ENCODE measurements at places on chromosomes 5 and 9.
A peak's percentile ranks its signal among the peaks of the same experiment; 100 is the strongest.

GRCh38 chr5:96049398-96050272 is 88.0 kb upstream of the ELL2 start:
- no peak for DNase-seq

DNA sequence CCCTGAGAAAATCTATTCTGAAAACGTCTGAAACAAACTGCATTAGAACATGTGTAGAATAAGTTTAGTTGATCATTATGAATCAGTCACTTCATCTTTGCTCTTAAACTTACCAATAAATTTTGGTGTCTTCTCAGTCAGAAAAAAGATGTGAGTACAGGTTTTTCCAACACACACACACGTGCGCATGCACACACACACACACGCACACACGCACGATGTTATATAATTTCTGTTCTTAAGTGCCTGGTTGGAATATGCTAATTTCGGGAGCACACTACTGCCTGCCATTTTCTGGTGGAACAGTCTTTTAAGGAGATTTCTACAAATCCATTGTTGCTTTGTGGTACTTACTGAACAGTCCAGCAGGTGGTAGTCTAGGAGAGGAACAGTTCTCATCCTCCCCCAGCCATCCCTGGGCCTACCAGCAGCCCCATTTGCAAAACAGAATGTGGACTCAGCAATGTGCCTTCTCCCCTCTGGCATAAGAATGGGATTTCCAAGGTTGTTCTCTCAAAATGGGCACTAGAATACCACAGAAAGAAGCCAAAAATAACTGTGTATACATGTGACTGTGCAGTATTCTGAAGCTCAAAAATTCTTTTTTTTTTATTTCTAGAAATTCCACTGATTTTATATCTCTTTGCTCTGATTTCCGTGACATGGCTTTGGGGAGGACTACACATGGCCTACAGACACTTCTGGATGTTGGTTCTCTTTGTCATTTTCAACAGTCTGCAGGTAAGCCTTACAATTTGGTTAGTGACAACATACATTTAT is 281.3 kb downstream of the ARRDC3 start:
- DNase-seq: peak; percentile 27

- DNase-seq: no peak
Measured at GRCh38 chr5:147901599-147902039, 4.7 kb downstream of the C5orf46 start.

GRCh38 chr9:93017621-93018020 is 40.9 kb upstream of the SUSD3 start:
- DNase-seq: no peak

DNA sequence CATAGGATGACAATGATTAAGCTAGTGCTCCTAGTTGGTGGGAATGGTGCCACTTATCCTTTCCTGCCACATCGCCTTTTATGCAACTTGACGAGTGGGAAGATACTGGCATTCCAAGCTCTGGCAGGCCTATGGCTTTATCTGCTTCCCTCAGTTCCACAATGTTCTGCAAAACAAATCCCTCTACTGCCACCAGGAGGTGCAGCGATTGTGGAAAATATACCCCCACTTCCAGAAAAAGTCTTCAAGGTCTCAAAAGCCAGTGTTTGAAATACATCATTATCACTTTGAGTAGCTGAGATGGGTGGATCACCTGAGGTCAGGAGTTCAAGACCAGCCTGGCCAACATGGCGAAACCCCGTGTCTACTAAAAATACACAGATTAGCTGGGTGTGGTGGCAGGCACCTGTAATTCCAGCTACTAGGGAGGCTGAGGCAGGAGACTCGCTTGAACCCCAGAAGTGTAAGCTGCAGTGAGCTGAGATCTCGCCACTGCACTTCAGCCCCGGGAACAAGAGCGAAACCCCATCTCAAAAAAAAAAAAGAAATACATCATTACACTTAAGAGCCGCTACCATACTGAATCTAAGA is 3.4 kb downstream of the CLINT1 start:
- DNase-seq: peak; percentile 12

GRCh38 chr5:137887831-137888230 is 1.4 kb upstream of the PKD2L2 start:
- DNase-seq: no peak

- DNase-seq: no peak
Measured at GRCh38 chr9:113957821-113958341, 81.8 kb downstream of the ZNF618 start.

DNA sequence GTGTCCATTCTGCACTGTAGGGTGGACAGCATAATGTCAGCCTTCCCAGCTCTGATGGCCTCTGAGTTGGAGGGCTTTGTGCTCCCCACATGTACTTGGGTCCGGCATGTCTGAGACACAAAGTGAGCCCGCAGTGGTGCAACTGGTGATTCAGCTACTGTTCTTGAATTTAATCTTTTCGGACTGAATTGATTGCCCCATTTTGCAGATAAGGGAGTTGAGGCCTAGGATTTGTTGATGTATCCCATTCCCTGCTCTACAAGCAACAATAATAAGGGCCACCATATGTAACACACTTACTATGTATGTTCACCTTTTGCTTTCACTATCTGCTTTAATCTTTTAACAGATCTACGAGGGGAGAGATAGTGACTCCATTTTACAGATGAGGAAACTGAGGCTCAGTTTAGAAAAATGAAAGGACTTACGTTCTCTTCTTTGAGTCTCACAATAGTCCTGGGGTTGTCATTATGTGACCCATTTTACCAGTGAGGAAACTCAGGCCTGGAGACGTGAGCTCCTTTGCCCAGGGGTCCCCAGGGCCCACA is 4.5 kb downstream of the GSN start:
- no peak for DNase-seq

GRCh38 chr9:83570359-83570758 is 32.2 kb upstream of the FRMD3 start:
- no peak for DNase-seq

Measured in activated CD4-positive, alpha-beta T cell treated with anti-CD3 and anti-CD28 coated beads, Interleukin-2, amount 50 U/mL, for 1 hour (primary cell).